ENCODE measurements at places on chromosomes 4 and X. TPM values are rescaled to one million over a fixed set of nuclear protein-coding genes. Genes with fewer than 3 reads are reported as not detected.

DNA sequence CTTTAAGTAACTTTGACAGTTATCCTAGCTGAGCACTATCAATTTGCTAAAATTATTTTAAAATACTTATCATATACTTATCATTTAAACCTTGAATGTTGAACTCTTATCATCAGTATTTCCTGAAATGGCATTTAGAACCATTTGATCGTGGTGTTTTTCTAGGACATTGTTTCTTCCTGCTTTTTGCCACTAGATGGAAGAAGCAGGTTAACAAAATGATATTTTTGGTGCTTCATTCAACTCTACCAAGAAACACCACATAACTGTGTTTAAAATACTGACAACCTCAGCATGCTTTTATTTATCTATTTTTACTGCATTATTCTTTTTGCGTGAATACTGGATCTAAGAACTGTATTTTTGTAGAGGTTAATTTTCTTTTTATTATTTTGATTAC is 44.6 kb downstream of the C4orf33 start:
- DNase-seq: no peak

DNA sequence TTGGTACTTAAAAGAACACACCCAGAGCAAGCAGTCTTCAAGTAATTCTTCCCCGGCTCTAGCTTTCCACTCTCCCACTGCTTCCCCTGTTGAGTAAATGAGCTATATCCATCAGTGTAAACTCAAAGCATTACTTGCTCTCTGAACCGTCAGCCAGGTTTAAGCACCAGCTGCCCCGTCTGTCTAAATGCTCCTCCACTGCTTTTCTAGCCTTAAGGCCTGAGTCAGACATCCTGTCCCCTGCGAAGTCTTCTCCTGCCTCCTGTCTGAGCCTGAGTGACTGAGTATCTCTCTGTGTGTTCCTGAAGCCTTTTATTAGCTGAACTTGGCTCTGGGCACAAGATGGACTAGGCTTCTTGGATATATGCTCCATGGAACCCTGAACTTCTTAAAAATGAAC is 205.1 kb downstream of the STK32B start:
- DNase-seq: no peak

Gene TMEM31
- not detected for total RNA-seq

Gene CT47B1
- not detected for total RNA-seq

Gene N4BP2
- 28.4 TPM for total RNA-seq

DNA sequence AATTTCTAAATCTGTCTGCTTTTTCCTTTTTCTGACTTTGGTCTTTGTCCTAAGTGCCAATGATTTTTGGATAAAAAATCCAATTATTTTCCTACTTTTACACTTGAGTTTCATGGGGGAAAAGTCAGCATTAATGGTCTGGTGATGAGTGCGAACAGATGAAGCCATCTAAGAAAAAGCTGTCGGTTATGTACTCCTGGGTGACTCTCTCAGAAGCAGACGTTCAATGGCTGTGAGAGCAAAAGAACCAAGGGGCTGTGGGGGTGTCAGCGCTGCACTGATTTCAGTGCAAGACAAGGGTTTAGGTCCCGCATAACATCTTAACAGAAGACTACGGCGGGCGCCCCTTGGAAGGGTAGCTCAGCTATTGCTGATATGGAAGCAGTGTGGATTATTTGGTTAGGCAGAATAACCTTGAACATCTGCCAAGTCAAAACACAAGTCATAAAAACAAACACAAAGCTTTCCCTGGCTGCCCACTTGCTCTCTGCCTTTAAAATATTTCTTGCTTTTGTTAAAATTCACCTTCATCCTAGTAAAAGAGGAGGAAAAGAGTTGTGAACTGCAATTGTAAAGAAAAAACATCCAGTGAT is 240.5 kb downstream of the MAML3 start:
- DNase-seq: no peak

DNA sequence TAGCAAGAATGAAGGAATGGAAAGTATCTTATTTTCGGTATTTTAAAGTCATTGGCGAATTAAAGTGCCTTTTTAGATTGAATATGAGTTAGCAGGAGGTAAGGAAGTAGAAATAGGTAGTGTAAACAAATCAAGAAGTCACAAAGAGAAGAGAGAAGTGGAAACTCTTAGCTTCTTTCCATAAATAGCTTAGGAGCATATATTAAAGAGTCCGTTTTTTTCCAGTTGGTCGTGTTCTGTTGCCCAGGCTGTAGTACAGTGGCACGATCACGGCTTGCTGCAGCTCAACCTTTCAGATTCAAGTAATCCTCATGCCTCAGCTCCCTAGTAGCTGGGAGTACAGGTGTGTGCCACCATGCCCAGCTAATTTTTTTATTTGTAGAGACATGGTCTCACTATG is 56.4 kb downstream of the UBE2K start:
- DNase-seq: no peak

DNA sequence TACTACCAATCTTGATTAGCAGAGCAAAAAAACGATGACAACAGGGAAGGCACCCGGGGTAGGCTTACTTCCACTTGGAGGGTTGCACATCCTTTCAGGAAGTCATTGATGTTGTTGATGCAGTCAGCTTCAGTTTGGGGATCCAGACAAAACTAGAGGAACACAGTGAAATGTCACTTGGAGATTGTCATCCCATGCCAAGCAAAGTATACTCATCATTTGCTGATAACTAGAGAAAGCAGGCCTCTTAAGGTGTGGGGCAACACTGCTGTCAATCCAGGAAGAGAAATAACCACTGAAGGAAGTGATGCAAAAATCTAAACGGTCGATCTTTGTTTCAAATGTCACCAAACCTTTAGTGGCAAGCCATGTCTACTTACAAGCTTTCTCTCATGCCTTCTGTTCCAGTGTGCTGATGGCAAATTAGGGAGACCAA is 1.4 kb downstream of the ARHGEF6 start:
- peak; percentile 53 for DNase-seq

GRCh38 chr4:76296286-76296820 is 10.2 kb upstream of the STBD1 start:
- no peak for DNase-seq

- no peak for DNase-seq
Observed at GRCh38 chr4:48664938-48665337, 115.1 kb downstream of the FRYL start.

- no peak for DNase-seq
Observed at GRCh38 chrX:123481913-123482851, 250.7 kb downstream of the THOC2 start.

Gene HPGDS
- total RNA-seq: 0.41 TPM

DNA sequence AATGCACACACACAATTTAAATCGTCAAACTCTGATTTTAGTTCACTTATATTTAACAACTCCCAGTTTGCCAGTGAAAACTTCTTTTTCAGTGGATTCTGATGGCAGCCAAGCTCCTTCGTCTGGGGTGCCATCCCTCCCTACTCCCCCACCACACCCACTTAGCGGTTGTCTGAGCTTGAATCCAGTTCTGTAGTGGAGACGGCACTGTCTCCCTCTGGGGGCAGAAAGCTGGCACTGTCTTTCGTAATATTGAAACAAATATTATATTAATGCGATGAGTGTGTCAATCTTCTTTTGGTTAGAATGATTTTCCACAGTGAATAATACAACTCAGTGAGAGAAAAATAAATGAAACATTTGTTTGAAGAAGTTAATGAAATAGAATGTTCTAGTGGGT is 5.4 kb downstream of the MEPE start:
- no peak for DNase-seq

DNA sequence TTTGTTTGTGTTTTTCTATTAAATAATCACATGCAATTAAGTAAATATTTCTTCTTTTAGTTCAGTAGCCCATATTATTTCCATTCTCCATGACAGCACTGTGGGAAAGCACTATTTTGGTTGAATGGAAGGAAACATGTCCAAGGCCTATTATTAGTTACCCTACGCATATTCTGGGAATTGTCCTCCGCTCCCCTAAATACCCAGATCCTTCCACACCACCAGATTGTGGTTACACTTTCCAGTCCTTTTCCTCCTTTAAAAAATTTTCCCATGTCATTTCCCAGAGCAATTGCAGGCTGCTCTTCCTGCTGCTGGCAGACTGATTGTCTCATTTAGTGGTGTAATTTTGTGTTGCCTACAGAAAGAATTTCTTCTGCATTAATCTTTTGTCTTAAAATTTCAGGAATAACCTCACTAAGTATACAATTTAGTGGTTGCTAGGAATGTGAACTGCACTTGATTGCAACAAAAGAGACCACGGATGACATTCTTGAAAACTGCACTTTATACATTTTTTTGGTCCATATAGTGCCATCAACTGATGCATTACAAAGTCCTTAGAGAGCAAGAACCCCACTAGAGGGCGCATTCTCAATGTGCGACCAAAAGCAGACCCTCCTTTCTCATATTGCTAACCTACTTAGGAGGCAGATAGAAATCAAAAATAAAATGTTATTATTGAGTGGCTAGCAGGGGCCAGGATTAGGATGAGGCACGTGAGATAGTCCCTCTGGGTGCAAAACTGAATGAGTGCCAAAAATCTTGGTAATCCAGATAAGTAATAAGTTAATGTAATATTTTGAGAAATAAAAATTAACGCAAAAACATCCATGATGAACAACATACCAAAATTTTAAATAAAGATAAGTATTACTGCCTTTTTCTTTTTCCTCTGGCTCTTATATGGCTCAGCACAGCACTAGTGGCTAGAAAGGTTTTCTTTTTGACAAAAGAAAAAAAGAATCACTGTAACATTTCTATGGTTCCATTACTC is 98.8 kb upstream of the IQCM start:
- no peak for DNase-seq

DNA sequence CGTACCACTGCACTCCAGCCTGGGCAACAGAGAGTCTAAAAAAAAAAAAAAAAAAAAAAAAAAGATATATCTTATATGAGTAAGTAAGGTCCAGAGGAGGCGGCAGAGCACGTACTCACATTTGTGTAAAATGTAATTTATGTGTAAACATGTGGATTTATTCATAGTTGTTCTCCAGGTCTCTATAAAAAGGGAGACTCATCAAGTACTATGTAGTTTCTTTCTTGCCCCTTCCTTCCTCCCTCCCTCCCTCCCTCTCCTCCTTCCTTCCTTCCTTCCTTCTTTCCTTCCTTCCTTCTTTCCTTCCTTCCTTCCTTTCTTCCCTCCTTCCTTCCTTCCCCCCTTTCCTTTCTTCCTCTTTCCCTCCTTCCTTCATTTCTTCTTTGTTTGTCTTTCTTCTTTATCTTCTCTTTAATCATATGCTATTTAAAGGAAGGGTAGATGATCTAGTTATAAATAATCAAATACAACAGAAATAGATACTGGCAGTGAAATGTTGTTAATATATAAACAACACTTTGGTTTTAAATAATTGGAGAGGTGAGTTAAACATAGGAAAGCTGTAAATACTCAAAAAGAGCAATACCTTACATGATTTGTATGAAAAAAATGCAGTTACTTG is 344.8 kb downstream of the ANK2 start:
- no peak for DNase-seq

Gene CWH43
- not detected for total RNA-seq

- no peak for DNase-seq
Observed at GRCh38 chr4:184655889-184656869, 6.6 kb downstream of the PRIMPOL start.

Gene SLC10A4
- total RNA-seq: not detected

DNA sequence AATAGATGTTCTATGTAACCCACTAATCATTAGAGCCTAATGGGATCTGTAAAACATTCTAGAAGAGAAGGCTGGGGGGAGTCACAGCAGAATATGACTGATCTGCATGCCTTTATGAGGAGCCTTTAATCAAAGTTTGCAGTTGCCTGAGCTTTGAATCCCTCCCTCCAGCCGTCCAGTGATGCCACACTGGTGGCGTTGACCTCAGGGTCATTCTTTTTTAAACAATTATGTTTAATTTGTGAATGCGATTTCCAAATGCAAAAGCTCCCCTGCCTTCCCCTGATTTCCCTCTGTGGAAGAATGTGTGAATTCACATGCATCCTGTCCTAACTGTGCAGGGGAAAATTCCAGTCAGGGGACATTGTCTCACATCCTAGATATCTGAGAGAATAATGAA is 199.7 kb upstream of the GPR101 start:
- DNase-seq: no peak

DNA sequence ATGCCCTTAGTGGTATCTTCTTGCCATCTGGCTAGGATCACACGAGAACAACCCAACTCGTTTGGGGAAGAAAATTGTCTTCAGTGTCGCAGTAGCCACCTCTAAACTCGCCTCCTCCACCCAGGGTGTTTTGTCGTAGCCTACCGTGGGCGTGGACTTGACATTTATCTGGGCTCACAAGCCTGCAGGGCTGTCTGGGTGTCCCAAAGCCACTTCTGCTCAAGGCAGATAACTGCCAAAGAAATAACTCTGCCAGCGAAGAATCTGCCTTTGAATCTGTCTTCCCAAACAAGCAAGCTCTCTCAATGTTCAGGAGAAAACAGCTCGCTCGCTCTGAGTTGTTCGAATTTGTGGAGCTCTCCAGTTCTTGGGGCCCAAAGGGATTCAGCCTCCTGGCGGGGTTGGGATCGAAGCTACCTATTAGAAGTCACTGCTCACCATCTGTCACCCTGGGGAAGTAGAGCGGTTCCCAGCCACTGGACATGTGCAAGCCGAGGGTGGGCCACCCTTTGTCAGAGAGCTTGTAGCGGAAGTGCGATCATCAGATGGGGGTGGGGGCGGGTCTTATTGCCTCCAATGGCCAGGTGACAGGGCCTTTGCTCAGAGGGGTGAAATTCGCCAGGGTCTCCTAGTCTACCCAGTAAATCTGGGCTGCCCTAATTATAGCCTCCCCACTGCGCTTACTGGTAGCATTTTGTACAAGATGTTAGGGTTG is 14.8 kb downstream of the BLOC1S4 start:
- DNase-seq: no peak

DNA sequence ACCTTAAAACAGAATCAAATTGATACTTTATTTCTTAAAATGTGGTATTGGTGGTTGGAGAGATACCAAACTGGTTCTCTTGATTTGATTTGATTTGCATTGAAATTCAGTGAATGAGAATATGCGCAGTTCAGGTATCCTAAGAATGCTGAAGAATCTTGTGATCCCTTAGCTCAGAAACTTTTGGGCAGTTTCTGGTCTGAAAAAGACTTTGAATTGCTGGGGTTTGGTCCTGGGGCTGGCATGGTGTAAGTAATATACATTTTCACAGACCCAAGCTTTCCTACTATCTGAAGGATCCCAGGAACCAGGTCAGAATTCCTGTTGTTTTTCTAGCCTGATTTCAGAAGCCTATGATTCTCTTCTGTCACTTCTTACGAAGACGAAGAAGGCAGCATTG is 6.6 kb downstream of the RAB33B start:
- DNase-seq: no peak

DNA sequence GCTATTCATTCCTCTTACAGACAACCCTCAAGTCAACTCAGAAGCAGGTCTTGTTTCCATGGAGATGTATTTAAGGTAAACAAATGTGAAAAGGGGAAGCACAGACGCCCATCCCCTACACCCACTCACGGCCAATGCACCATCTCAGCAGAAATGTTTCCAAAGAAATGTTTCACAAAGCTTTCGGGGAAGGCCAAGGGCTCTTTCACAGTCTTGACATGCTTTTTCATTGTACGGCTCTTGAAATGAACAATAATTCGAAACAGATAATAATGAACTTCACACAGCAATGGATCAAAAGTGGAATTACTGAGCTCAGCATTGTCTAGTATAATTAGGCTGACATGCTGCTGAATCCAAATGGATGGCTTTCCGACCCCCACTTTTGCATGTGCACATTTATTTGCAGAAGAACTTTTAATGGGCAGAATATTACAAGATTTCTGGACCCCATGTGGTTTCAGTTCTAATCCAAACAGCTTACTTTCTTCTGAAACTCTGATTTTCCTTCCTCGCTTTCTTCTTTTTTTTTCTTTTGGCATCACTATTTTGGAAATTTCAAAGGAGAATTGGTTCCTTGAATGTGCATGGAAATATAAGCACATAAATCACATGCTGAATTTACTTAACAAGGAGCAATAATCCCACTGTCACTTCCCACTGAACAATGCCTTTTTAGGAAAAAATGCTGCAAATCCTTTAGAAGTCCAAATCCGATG is 160.9 kb downstream of the SMIM20 start:
- peak; percentile 65 for DNase-seq
